ENCODE measurements at places on chromosomes 5 and 9. TPM values are rescaled to one million over a fixed set of nuclear protein-coding genes. Genes with fewer than 3 reads are reported as not detected.
A peak's percentile ranks its signal among the peaks of the same experiment; 100 is the strongest.

DNA sequence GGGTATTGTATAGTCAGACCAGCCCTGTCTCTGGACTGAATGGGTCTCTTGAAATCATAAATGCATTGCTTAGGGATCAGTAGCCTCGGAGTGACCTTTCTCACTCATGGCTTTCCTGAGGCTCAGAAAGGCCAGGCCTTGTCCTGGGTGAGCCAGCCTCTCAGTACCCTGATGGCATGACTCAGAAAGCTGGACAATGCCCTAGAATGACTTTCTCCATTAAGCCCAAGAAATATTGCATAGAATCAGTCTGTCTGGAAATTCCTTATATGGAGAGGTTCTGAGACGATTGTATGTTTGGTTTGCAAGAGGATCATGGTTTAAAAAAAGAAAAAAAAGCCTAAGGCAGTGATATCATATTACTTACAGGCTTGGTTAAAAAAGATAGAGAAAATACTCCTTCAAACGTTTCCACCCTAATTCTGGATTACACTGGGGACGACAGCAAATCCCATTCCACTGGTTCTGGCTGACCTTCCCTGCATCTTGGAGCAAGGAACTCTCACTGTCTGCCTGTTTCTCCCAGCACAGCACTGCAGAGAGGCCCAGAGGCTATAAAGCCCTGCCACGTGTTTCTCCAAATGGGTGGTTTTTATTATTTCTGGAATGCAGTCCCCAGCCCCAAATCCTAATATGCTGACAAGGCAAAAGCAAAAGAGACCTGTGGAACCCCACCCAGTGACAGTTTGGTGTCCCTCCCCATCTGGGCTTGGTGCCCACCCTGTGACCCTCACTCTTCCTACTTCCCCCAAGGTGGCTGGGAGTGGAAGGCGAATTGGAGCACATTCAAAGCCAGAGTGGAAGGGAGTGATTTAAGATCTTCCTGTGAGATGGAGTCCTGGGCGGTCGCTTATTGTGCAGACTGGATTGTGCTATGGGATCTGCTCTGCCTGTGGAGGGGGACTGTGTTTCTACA lies 34.4 kb downstream of the MAP1B start:
- H3K36me3 ChIP-seq: no peaks in the 10 kb centered on the region
- H3K4me3 ChIP-seq: no peak overlapping the region
- DNase-seq: no peak
- no peaks in the 10 kb centered on the region for H3K4me1 ChIP-seq

DNA sequence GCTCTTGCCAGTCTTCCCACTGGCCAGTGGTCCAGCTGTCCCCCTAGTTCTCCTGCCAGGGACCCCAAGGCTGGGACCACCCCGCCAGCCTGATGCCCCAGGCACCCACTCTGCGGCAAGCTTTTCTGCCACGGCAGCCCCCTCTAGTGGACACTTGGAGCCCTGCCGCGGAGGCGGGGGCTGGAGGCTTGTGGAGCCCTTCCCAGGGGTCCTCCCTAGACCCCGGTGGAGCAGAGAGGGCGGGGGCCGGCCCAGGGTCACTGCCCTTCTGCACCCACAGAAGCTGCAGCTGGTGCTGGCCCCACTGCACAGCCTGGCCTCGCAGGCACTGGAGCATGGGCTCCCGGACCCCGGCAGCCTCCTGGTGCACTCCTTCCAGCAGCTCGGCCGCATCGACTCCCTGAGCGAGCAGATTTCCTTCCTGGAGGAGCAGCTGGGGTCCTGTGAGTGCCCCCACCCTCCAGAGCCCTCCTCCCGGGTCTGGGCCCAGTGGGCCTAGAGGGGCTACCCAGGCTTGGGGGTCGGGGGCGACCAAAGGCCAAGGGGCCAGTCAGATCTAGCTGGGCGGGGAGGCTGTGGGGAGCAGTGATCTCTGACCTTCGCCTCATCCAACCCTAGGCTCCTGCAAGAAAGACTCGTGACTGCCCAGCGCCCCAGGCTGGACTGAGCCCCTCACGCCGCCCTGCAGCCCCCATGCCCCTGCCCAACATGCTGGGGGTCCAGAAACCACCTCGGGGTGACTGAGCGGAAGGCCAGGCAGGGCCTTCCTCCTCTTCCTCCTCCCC lies 9.1 kb downstream of the EGFL7 start:
- peaks cover 8% of the 10 kb centered on the region for H3K4me1 ChIP-seq
- no peak overlapping the region for H3K4me3 ChIP-seq
- H3K27me3 ChIP-seq: peaks cover 6% of the 10 kb centered on the region
- DNase-seq: no peak
- H3K36me3 ChIP-seq: no peaks in the 10 kb centered on the region

DNA sequence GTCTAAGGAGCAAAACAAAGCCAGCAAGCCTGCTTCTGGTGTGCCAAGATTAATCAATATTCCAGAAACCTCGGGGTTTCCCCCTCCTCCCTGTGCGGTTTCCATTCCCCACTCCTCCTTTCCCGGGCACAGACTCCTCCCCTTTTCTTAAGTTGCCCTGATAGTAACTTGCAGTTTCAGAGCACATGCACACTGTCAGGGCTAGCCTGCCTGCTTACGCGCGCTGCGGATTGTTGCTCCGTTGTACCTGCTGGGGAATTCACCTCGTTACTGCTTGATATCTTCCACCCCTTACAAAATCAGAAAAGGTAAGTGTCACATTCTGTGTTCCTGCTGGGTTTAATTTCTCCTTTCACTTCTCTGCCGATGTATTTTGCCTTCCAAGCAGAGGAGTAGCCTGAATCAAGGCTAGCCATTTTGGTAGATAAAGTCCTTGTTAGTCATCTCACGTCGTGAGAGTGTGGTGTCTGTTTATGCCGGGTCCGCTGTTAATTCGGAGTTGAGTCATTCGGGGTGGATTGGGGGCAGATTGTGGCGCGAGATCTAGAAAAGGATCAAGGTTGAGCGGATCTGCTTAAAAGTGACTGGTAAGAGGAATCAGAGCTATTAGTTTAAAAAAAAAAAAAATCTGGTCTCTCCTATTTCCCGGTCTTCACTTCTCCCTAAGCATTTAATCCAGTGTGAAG lies at the start of gene SLC1A3:
SLC1A3 (plus strand) TSS at position 179 of the 686 bp plus-strand sequence. CDS start 1,818 bp downstream, outside the sequence.
- H3K4me3 ChIP-seq: peak within 1 kb of the TSS; percentile 44
- no peaks in the 10 kb centered on the region for H3K36me3 ChIP-seq
- no peaks in the 10 kb centered on the region for H3K4me1 ChIP-seq
- peak within 1 kb of the TSS; percentile 24 for H3K27ac ChIP-seq
- H3K27me3 ChIP-seq: no peaks in the 10 kb centered on the region

DNA sequence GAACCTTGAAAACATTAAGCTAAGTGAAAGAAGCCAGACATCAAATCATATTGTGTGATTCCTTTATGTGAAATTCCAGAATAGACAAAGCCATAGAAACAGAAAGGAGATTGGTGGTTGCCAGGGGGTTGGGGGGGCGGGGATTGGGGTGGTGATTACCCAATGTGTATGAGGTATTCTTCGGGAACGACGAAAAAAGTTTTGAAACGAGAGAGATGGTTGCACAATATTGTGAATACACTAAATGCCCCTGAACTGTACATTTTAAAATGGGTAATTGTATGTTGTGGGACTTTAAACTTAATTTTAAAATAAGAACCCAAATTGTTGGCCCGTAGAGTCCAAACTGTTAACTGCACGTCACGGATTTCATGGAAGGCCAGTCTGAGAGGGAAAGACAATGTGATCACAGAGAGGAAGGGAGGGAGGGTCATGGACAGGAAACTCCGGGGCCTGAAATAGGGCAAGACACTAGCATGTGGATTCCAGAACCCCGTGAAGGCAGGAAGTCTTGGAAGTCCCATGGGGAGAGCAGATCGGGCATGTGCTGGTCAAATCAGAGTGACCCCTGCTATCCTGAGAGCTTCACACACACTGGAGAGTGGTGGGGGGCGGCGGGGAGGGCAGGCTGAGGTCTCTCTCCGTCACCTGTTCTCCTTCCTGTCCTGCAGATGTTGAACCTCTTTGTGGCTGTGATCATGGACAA lies 218.4 kb downstream of the CACNA1B start:
- H3K36me3 ChIP-seq: no peaks in the 10 kb centered on the region
- peak; percentile 48 for DNase-seq
- H3K4me3 ChIP-seq: no peak overlapping the region
- no peaks in the 10 kb centered on the region for H3K4me1 ChIP-seq
- H3K27me3 ChIP-seq: no peaks in the 10 kb centered on the region
- no peak overlapping the region for H3K27ac ChIP-seq

DNA sequence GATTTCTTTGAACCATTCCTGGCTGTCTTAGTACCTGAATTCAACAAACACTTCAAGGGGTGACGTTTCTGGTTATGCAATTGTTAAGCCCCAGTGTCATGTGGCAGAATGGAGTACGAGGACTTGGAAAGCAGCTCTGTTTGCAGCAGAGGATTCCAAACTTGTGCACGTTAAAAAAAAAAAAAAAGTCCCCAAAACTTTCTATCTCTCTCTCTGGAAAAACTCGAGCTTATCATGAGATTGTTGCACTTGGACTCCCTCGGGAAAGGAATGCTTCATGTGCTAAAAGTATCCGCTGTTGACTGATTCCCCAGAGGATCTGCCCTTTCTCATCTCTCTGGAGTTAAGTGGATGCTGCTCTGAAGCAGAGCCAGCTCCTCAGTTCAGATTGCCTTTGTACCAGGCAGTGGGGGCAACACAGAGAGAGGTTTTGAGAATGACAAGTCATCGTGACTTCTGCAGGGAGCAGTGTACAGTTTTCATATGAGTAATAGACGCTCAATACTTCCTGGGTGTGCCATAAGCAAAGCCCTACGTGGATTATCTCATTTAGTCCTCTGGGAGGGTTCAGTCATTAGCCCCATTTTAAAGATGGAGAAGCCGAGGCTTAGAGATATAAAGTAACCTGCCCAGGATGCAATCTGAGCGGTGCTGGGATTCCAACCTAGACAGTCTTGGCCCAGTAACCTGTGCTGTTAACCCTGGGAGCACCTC lies 28.1 kb downstream of the TMOD1 start:
- no peaks in the 10 kb centered on the region for H3K27me3 ChIP-seq
- H3K4me3 ChIP-seq: no peak overlapping the region
- H3K36me3 ChIP-seq: no peaks in the 10 kb centered on the region
- H3K27ac ChIP-seq: peak overlapping the region; percentile 92
- DNase-seq: peak; percentile 85
- H3K4me1 ChIP-seq: peaks cover 59% of the 10 kb centered on the region

DNA sequence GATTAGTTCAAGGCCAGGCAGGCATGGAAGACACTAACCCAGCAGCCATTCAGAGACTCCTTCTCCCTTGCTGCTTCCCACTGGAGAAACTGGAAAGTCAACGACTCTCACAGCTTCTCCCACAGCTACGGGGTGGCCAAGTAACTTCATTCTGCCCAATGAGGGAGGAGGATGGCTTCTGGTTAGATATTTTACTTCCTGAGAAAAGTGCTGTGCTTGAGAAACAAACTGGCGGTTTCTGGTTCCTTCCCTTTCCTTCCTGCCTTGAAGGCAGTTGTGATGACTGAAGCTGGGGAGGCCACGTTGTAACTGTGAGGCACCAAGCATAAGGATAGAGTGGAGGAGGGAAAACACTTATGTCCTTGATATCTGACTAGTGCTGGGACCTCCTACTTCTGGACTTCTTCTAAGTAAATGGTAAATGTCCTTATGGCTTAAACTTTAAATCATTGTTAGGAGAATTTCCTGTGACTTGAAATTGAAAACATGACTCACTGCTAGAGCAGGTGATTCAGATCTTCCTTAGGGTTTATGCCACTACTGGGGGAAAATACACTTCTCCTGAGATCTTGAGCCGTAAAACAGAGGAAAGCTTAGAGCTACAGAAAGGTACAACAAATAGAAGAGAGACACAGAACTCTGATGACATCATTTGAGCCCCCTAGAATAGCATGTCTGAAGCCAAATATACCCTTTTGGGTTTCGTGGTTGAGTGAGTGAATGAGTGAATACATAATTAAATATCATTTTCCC lies 3.1 kb upstream of the GNPDA1 start:
- H3K27me3 ChIP-seq: no peaks in the 10 kb centered on the region
- H3K36me3 ChIP-seq: peaks cover under 1% of the 10 kb centered on the region
- DNase-seq: no peak
- H3K27ac ChIP-seq: peak overlapping the region; percentile 41

DNA sequence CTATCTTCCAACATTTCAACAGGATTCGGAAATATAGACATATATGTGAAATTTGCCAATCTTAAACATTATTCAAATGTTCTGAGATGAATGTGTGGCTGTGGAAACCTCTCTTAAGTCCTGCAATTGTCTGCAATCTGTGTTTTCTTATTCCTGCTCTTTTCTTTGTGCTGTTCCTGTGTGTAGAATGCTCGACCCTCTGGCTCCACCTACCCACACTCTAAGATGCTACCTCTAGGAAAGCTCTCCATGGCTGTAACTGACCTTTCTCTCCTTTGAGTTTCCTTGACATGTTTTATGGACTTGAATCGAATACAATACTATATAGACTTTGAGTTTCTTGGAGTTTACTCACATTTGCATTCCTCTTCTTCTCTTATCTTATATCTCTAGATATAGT lies 120.6 kb upstream of the ASTN2 start:
- no peaks in the 10 kb centered on the region for H3K36me3 ChIP-seq
- no peaks in the 10 kb centered on the region for H3K27me3 ChIP-seq
- H3K4me3 ChIP-seq: no peak overlapping the region
- no peak for DNase-seq
- no peaks in the 10 kb centered on the region for H3K4me1 ChIP-seq
- no peak overlapping the region for H3K27ac ChIP-seq

GRCh38 chr9:83154087-83154736 lies 91.3 kb upstream of the RASEF start:
- H3K4me3 ChIP-seq: no peak overlapping the region
- no peaks in the 10 kb centered on the region for H3K27me3 ChIP-seq
- no peak overlapping the region for H3K27ac ChIP-seq
- H3K4me1 ChIP-seq: no peaks in the 10 kb centered on the region

GRCh38 chr5:4873652-4874051 lies 266.5 kb upstream of the ADAMTS16 start:
- no peaks in the 10 kb centered on the region for H3K36me3 ChIP-seq
- no peaks in the 10 kb centered on the region for H3K27me3 ChIP-seq
- DNase-seq: no peak
- no peak overlapping the region for H3K27ac ChIP-seq

- H3K27ac ChIP-seq: peak overlapping the region; percentile 97
- no peak overlapping the region for H3K4me3 ChIP-seq
- H3K27me3 ChIP-seq: no peaks in the 10 kb centered on the region
- peaks cover 70% of the 10 kb centered on the region for H3K4me1 ChIP-seq
Observed at GRCh38 chr5:150492621-150493020, 15.3 kb upstream of the NDST1 start.

Gene HSD17B3
- polyA plus RNA-seq: not detected

Gene ARID3C
- not detected for polyA plus RNA-seq

Gene TLX3
- polyA plus RNA-seq: not detected

Gene TRIM32
- polyA plus RNA-seq: 2.8 TPM
